ENCODE measurements at places on chromosomes 5 and 9.

GRCh38 chr9:131113655-131114054 lies 11.7 kb upstream of the NUP214 start:
- no peaks in the 10 kb centered on the region for H3K36me3 ChIP-seq
- H3K4me1 ChIP-seq, result no peaks in the 10 kb centered on the region
- H3K27ac ChIP-seq, result no peak overlapping the region

DNA sequence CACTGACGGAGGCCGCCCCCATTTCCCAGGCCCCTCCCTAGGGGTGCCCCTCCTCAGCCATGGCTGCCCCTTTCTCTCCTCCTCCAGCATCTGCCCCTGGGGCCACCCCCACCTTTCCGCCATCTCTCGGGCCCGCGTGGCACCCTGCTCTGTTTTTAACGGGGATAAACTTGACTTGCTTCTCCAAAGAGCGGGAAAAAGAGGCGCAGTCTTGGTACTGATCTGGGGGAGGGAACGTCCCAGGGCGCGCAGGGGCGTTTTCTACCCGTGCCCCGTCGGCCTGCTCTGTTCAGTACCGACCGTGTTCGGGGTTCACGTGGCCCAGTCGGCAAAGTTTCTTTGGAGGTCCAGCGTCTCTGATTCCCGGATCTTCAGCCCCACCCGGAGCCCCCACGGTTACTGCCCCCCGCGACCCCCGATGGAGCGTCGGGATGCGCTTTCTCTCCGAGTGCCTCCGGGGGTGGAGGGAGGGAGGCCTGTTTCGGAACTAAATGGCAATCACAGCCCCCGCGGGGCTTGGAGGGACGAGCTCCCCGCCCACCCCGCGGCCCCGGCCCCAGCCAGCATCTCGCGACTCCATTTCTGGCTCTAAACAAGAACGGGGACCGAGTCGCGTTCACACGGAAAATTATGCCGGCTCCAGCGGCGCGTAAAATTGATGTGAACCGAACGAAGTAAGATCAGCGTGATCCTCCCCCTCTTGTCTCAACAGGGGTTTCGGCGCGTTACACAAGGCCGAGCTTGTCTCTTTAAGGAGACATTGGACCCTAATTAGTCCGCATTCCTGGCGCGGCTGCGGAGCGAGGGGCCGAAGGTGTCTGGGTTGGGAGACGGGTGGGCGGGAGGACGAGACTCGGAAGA lies 1.1 kb upstream of the TLE4 start:
- H3K36me3 ChIP-seq, result no peaks in the 10 kb centered on the region
- no peak for DNase-seq
- H3K4me3 ChIP-seq, result peak overlapping the region; percentile 76
- H3K4me1 ChIP-seq, result peaks cover 32% of the 10 kb centered on the region
- peaks cover 5% of the 10 kb centered on the region for H3K27me3 ChIP-seq

DNA sequence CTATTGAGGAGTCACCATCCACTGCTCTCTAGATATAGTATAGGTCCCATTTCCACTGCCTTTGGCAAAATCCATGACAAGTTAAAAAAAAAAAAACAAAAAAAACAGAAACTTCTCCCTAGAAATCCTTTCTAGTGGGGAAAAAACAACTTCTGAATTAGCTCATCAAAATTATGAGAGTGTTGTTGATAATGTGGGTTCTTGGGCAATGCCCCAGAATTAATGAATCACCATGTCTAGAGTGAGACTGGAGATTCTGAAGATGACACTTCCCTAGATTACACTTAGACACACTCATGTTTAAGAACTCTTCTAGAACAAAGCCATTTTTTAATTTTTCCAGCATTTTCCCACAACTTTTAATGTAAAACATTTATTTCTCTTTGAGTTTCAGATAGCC lies 728.0 kb upstream of the C9orf72 start:
- H3K27ac ChIP-seq, result no peak overlapping the region
- H3K4me3 ChIP-seq, result no peak overlapping the region
- H3K36me3 ChIP-seq, result no peaks in the 10 kb centered on the region
- no peaks in the 10 kb centered on the region for H3K4me1 ChIP-seq

GRCh38 chr9:91174772-91175171 lies 186.9 kb downstream of the AUH start:
- no peak overlapping the region for H3K27ac ChIP-seq
- DNase-seq, result no peak
- no peaks in the 10 kb centered on the region for H3K36me3 ChIP-seq
- no peak overlapping the region for H3K4me3 ChIP-seq
- H3K27me3 ChIP-seq, result no peaks in the 10 kb centered on the region

GRCh38 chr5:35847961-35848360 lies 8.7 kb upstream of the IL7R start:
- H3K36me3 ChIP-seq, result 0 out of 2 replicates have a peak, but pooled peaks cover 5% of the 10 kb centered on the region
- H3K27me3 ChIP-seq, result no peaks in the 10 kb centered on the region
- DNase-seq, result no peak
- no peak overlapping the region for H3K4me3 ChIP-seq
- H3K4me1 ChIP-seq, result peaks cover 38% of the 10 kb centered on the region
- H3K27ac ChIP-seq, result no peak overlapping the region

GRCh38 chr9:136640171-136641111 lies 22.3 kb upstream of the EGFL7 start:
- H3K27ac ChIP-seq, result no peak overlapping the region
- H3K27me3 ChIP-seq, result peaks cover 2% of the 10 kb centered on the region
- H3K4me3 ChIP-seq, result no peak overlapping the region
- no peaks in the 10 kb centered on the region for H3K36me3 ChIP-seq
- peaks cover 10% of the 10 kb centered on the region for H3K4me1 ChIP-seq
- no peak for DNase-seq

- peaks cover 22% of the 10 kb centered on the region for H3K4me1 ChIP-seq
- H3K27me3 ChIP-seq, result no peaks in the 10 kb centered on the region
- H3K4me3 ChIP-seq, result no peak overlapping the region
- peak; percentile 44 for DNase-seq
Observed at GRCh38 chr9:70563431-70564204, 149.2 kb upstream of the KLF9 start.

DNA sequence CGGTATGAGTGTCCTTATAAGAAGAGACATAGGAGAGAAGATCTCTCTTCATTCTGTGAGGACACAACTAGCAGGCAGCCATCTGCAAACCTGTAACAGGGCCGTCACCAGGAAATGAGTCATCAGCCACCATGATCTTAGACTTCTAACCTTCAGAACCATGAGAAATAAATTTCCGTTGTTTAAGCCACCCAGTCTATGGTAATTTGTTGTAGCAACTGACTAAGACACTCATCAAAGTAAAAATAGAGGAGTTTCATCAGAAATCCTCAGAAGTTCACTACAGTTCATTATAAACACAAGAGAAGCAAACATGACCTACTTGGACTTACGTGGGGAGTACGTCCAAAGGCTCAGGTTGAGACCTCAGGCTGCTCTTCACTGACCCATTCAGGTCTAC lies 357.7 kb downstream of the SEMA5A start:
- no peaks in the 10 kb centered on the region for H3K36me3 ChIP-seq
- DNase-seq, result peak; percentile 39
- peak overlapping the region; percentile 56 for H3K27ac ChIP-seq
- H3K4me3 ChIP-seq, result no peak overlapping the region

GRCh38 chr5:133667217-133667616 lies 54.9 kb upstream of the FSTL4 start:
- no peak overlapping the region for H3K27ac ChIP-seq
- peaks cover 4% of the 10 kb centered on the region for H3K27me3 ChIP-seq
- DNase-seq, result no peak

DNA sequence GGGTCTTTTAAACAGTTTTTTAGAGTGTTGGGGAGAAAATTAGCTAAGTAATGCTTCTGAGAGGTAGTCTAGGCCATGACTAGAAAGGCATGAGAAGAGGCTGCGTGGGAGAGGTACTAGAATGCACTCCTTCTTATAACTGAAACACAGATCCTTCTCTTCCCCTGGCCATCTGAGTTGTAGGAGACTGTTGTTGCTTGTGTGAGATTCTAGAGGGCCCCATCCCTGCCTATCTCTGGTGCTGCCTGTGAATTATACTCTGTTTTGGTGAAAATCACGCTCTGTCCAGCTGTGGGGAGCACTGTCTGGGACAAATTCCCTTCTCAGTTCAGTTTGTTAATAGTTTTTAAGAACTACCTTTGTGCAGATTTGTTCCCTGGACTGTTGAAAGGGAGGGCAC lies 37.5 kb downstream of the MAP1B start:
- no peak for DNase-seq
- H3K27ac ChIP-seq, result no peak overlapping the region
- no peak overlapping the region for H3K4me3 ChIP-seq
- no peaks in the 10 kb centered on the region for H3K36me3 ChIP-seq

- no peak overlapping the region for H3K4me3 ChIP-seq
- H3K36me3 ChIP-seq, result no peaks in the 10 kb centered on the region
- peaks cover 18% of the 10 kb centered on the region for H3K4me1 ChIP-seq
- H3K27ac ChIP-seq, result no peak overlapping the region
Observed at GRCh38 chr5:140635291-140636257, 2.6 kb upstream of the CD14 start.

DNA sequence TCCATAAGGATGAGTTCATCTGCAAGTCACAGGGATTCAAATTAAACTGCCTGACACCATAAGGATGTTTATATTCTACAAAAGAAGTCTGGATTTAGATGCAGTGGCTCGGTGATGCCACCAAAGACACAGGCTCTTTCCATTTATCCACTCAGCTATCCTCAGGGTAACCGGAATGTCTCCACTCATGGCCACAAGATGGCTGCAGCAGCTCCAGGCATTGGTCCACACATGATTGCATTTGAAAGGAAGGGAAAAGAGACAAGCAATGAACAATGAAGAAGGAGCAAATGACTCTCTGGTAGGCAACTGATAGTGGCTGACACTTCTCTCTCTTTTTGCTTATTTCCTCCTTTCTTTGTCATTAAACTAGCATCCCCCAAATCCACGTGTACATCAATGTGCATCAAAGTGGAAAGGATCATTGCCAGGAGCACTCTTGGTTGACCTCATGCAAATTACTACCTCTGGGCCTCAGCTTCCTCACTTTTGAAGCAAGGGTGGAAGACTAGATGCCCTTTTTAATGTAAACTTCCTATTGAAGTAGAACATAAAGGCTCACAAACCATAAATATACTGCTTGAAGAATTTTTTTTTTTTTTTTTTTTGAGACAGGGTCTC lies 7.2 kb upstream of the SNX30 start:
- no peaks in the 10 kb centered on the region for H3K4me1 ChIP-seq
- no peaks in the 10 kb centered on the region for H3K27me3 ChIP-seq
- no peaks in the 10 kb centered on the region for H3K36me3 ChIP-seq
- H3K27ac ChIP-seq, result no peak overlapping the region
- H3K4me3 ChIP-seq, result no peak overlapping the region

DNA sequence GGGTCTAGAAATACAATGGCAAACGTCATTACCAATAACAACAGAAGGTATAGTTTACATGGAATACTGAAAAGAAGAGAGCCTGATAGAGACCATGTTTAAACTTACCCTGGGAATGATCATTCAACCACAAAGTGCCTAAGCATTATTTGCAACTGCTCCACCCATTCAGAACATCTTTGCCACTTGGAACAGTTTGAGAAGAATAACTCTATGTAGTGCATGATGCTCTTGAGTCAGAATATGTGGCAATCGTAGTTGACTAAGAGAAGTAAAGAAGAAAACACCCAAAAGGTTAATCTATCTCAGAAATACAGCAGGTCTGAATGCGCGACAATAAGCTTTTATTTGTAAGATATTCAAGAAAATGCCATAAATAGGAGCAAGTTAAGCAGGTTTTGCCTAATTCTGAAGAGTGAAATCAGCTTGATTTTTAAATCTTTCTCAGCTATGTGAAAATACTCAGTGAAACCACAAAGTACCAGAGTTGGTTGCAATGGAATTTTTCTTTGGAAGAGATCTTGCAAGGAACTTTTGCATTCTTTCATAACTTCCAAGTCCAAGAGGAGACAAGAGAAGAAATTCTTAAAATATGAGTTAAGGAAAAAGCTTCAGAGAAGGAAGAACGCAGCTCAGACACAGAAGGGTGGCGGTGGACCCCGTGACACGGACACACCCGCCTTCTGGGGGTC lies 64.3 kb downstream of the HABP4 start:
- no peaks in the 10 kb centered on the region for H3K36me3 ChIP-seq
- no peak overlapping the region for H3K4me3 ChIP-seq
- H3K27me3 ChIP-seq, result peaks cover 2% of the 10 kb centered on the region
- no peaks in the 10 kb centered on the region for H3K4me1 ChIP-seq
- H3K27ac ChIP-seq, result no peak overlapping the region

DNA sequence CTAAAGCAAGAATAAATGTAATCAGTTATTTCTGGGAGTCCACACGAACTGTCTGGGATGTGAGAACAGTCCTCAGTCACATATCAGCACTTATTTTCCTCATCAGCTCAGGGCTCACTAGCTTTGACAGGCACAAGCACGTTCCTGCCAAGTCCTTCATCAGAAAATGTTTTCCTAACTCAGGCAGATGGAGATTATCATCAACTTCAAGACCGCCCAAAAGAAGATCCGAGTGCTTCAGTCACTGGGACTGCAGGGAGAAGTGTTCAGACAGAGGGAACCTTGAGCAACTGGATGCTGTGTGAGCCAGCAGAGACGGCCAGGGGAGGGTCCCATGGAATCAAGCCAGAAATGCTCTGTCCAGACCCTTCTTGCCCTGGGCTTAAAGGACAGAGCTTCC lies 189.4 kb downstream of the NXNL2 start:
- H3K4me3 ChIP-seq, result no peak overlapping the region
- H3K36me3 ChIP-seq, result no peaks in the 10 kb centered on the region
- H3K4me1 ChIP-seq, result no peaks in the 10 kb centered on the region
- no peak overlapping the region for H3K27ac ChIP-seq
- DNase-seq, result no peak
- no peaks in the 10 kb centered on the region for H3K27me3 ChIP-seq

- DNase-seq, result no peak
- no peaks in the 10 kb centered on the region for H3K36me3 ChIP-seq
- no peak overlapping the region for H3K27ac ChIP-seq
- H3K27me3 ChIP-seq, result no peaks in the 10 kb centered on the region
Observed at GRCh38 chr9:71608825-71609447, 159.4 kb downstream of the CEMIP2 start.

DNA sequence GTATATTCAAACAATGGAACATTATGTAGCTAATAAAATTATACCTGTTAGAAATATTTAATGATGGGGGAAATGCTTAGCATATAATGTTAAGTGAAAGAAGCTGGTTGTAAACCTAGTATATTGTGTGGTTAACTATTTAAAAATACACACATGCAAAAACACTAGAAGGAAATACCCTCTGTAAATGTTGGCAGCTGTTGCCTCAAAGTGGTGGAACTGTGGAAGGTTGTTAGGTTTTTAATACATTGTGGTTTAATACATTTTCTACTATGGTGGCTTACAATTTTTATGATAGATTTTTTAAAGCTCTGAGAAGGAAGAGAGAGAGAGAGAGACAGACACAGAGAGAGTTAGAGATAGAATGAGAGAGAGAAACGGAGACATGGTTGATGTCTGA lies 74.9 kb downstream of the COL15A1 start:
- no peaks in the 10 kb centered on the region for H3K4me1 ChIP-seq
- H3K27me3 ChIP-seq, result no peaks in the 10 kb centered on the region
- H3K4me3 ChIP-seq, result no peak overlapping the region
- no peak overlapping the region for H3K27ac ChIP-seq

GRCh38 chr9:99176527-99177013 lies 45.2 kb downstream of the ALG2 start:
- no peaks in the 10 kb centered on the region for H3K4me1 ChIP-seq
- no peak overlapping the region for H3K27ac ChIP-seq
- no peak overlapping the region for H3K4me3 ChIP-seq
- DNase-seq, result no peak

All from DND-41 (cell line).